Progenitor cell of endocrine pancreas (in vitro differentiated cells): ENCODE measurements at places on chromosomes 7 and 10. TPM values are rescaled to one million over a fixed set of nuclear protein-coding genes. Genes with fewer than 3 reads are reported as not detected.

Gene LRRC18
- total RNA-seq, result not detected in 2 replicates

DNA sequence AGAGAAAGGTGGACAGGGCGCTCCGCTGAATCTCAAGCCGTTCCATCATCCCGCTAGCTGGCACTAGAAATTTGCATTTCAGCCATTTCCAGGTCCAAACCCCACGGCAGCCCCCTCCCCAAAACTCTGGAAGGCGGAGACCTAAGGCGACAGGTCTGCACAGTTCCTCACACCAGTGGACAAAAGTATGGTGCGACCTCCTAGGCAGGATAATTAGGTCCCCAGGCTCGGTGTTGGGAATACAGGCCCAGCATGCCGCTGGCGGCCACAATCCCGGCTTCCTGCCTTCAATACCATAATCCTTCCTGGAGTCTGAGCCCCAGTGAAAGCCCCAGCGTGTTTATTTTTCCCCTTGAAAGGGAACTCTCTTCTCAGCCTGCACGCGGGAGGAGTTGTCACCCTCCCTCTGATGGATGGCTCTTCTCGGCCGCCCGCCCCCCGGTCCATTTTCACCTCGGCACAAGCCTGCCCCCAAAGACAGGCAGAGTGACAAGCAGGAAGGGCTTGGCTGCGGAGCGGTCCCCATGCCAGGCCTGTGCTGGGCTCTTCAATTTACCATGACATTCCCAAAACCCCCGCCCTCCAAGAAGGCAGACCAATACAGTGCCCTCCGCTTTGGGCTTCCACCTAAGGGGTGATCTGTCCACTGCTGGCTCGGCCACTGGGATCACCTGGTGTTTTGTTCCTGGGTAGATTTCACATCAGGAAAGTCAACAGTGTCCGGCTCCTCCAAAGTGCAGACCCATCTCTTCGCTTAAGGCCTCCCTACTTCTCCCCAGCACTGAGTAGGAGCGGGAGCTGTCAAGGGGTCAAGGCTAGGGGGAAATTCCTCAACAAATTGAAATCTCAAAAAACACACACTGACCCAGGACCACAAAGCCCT lies 2.2 kb downstream of the FGFR2 start:
- H3K4me1 ChIP-seq, result peaks cover 58% of the 10 kb centered on the region
- H3K4me3 ChIP-seq, result peak overlapping the region; percentile 94
- H3K27ac ChIP-seq, result peak overlapping the region; percentile 97
- H3K27me3 ChIP-seq, result peaks cover 9% of the 10 kb centered on the region

Gene SFXN3
- 4.4 and 6.1 TPM in 2 replicates for total RNA-seq

DNA sequence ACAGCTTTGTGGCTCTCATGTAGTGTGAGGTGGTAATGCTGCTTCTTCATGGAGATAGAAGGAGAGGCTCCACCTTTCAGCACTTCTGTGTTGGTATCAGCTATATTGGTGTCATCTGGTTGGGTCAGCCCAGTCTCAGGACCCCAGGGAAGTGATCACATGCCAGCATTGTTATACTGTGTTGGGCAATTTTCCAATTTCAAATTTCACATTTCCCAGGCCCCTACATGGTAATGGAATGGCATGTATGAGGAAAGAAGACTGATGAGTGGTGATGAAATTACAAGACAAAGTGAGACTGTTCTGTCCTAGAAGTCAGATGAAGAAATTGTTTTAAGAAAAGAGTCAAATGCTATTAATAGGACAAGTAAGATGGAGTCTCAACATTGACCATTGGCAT lies 3.7 kb upstream of the AKR1C3 start:
- no peak overlapping the region for H3K27ac ChIP-seq
- no peaks in the 10 kb centered on the region for H3K27me3 ChIP-seq
- H3K4me3 ChIP-seq, result no peak overlapping the region
- H3K36me3 ChIP-seq, result peaks cover 2% of the 10 kb centered on the region

- no peaks in the 10 kb centered on the region for H3K36me3 ChIP-seq
- H3K4me1 ChIP-seq, result peaks cover 11% of the 10 kb centered on the region
- H3K27me3 ChIP-seq, result peaks cover 12% of the 10 kb centered on the region
Observed at GRCh38 chr10:78715435-78715834, 353.3 kb upstream of the ZMIZ1 start.

Gene DYDC2
- total RNA-seq, result 1.4 and 1.8 TPM in 2 replicates

Gene GIMAP5
- total RNA-seq, result not detected in 2 replicates

DNA sequence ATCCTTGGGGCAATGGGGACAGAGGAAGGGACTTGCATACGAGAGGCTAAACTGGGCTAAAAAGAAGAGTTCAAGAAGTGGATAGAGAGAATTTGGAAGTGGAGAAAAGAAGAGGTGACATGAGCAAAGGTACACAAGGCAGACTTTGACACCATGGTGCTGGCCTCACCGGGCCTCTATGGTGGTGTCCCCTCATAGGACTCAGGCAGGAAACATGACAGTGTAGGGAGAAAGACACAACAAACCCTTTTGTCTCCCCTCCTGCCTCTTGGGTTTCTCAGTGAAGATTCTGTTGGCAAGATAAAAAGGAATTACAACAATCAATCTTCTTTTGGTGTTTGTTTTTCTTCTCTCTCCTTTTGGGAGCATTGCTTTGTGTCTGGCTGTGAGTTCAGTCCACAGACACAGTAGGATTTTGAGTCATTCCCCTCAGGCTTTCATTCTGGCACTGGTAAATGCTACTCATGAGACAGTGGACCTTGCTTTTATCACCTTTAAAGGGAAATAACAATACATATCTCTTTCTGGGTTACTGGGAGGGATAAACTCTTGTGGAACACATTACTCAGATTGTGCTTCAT lies 827.7 kb downstream of the TNS3 start:
- no peaks in the 10 kb centered on the region for H3K4me1 ChIP-seq
- DNase-seq, result no peak
- H3K27me3 ChIP-seq, result no peaks in the 10 kb centered on the region
- H3K27ac ChIP-seq, result peak overlapping the region; percentile 21
- H3K36me3 ChIP-seq, result no peaks in the 10 kb centered on the region

- H3K27ac ChIP-seq, result no peak overlapping the region
- H3K4me3 ChIP-seq, result no peak overlapping the region
- H3K36me3 ChIP-seq, result no peaks in the 10 kb centered on the region
- no peaks in the 10 kb centered on the region for H3K4me1 ChIP-seq
- DNase-seq, result no peak
- no peaks in the 10 kb centered on the region for H3K27me3 ChIP-seq
Observed at GRCh38 chr10:62382831-62383230, 8.7 kb downstream of the ZNF365 start.
